ENCODE measurements at places on chromosomes 13 and 19.

GRCh38 chr19:15115080-15115479 is 7.9 kb downstream of the SYDE1 start:
- DNase-seq, result no peak

DNA sequence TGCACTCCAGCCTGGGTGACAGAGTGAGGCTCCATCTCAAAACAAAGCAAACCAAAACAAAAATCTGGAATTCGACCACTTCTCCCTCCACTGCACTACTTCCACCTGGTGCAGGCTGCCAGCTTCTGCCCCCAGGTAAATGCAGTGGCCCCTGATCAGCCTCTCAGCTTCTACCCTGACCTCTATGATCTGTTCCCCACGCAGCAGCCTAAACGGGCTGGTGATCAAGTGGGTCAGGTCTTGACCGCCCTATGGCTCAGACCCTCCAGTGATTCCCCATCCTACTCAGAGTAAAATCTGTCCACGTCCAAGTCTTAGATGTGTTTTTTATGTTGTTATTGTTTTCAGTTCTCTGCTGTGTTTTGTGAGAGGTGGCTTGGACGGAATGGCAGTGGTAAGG is 163.9 kb downstream of the KCTD15 start:
- no peak for DNase-seq

DNA sequence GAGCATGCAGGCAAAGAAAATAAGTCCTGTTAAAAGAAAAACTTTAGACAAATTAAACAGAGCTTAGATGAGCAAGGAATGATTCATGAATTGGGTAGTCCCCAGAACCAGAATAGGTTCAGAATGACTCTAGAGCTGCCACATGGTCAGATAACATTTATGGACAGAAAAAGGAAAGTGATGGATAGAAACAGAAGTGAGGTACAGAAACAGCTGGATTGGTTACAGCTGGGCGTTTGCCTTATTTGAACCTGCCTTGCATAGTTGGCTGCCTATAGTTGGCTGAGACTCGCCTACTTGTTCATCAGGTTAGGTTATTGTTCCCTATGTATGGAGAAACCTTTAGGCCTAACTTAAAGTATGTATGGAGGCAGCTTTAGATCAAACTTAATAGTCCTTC is 35.4 kb downstream of the WDFY2 start:
- DNase-seq, result no peak

- DNase-seq, result no peak
These were observed 812.8 kb upstream of the SLC10A2 start for GRCh38 chr13:103878891-103879605.

DNA sequence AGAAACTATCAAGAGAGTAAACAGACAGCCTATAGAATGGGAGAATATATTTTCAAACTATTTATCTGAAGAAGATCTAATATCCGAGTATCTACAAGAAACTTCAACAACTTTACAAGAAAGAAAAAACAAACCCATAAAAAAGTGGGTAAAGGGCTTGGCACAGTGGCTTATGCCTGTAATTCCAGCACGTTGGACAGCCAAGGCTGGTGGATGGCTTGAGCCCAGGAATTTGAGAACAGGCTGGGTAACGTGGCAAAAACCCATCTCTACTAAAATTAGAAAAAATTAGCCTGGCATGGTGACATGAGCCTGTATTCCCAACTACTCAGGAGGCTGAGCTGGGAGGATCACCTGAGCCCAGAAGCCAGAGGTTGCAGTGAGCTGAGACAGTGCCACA is 7.8 kb upstream of the LGALS16 start:
- DNase-seq, result no peak

DNA sequence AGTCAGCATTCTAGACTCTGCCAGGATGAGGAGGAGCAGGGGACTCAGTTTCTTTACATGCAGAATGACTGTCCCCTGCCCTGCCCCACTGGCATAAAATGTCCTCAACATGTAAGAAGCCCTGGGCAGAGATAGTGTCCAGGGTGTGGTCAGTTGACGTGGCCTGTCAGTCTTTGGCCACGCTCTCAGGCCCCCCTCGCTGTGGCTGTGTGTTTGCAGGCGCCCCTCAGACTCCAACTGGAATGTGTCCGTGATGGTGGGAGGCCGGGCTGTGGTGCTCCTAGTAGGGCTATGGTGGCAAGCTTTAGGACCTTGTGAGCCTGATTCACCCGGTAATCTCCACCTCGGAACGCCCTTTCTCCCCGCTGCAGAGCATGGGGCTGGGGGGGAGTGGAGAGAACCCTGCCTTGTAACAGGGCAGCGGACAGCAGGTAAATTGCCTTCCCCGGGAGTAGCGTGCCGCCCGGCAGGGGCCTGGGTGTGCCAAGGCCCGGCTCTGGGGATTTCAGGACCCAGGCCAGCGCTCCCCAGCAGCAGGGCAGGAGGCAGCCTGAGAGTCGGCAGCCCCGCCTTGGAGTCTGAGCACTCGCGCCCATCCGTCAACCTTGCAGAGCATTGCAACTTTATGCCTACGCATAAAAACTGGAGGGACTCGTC is 62.3 kb downstream of the CHST8 start:
- DNase-seq, result no peak

- DNase-seq, result no peak
These were observed 533 bp downstream of the LRCH1 start for GRCh38 chr13:46553521-46553885.

Measured in H54 (cell line).